ENCODE measurements at places on chromosomes 2 and 18.

- no peak for DNase-seq
Observed at GRCh38 chr2:35790292-35790691, 565.3 kb upstream of the CRIM1 start.

- DNase-seq, result no peak
Observed at GRCh38 chr2:55176094-55176415, 56.0 kb downstream of the CLHC1 start.

DNA sequence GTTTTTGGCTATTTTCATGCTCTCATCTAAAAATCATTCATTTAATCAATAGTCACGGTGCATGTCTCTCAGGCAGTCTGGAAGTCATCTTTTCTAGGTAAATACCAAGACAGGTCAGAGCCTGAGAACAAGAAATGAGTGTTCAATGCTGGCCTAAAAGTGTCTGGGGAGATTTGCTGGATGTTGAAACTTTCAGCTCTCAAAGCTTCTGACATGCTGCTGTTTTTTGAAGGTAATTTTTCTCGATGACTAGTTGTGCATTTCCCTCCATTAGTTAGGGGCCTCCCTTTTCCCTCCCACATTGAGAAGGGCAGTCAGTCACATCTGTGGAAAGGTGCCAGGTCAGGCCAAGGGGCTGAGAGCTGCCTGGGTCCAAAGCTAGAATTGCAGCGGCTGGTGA lies 115.6 kb downstream of the LPIN1 start:
- DNase-seq, result no peak

- no peak for DNase-seq
Observed at GRCh38 chr2:216086207-216086893, 4.6 kb downstream of the TMEM169 start.

DNA sequence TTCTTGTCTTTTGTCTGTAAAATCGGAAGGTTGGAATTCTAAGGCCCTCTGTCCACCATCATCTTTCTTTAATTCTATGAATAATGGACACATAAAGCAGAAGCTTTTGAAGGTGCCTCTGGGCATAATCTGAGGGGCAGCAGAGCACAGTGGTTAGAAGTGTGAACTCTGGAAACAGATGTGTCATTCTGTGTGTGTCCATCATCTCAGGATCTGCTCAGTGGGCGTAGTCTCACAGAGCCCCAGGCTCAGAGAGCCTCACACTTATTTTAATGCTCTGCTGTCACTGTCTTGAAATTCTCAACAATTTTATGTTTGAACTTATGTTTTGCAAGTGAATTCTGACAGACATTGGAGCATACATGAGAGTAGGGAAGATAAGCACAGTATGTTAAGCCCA lies 31.0 kb upstream of the CCDC93 start:
- no peak for DNase-seq

- peak; percentile 56 for DNase-seq
Observed at GRCh38 chr2:239222312-239222660, 178.5 kb downstream of the HDAC4 start.

DNA sequence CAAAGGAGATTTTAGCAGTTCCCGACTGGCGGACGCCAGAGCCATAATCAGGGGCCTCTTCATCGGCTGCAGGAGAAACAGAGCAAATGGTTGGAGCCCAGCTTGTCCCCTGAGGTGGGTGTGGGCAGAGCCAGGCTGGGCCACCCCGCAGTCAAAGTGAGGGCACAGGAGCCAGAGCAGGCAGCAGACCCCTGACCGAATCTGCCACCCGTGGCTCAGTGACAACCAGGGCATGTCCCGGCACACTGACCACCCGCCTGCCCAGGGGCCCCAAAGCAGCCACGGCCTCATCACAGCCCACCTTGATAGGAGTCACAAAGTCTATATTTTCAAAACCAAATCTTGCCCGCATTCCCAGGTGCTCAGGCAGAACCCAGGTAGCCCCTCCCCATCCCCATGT lies 55.6 kb downstream of the AQP12A start:
- no peak for DNase-seq

GRCh38 chr2:233867993-233868532 lies at the start of gene MSL3B:
Gene MSL3B (minus strand): TSS chr2:233868386.
- DNase-seq, result peak; percentile 92

All from GM03348 (cell line).